ENCODE measurements at places on chromosomes 11 and 22.

GRCh38 chr11:67240576-67241389, 25.5 kb upstream of the GRK2 start:
- DNase-seq: peak; percentile 81
- H3K4me1 ChIP-seq: peaks cover 42% of the 10 kb centered on the region
- peak overlapping the region; percentile 77 for H3K27ac ChIP-seq
- H3K4me3 ChIP-seq: peak overlapping the region; percentile 61
- H3K36me3 ChIP-seq: peaks cover 29% of the 10 kb centered on the region

- no peaks in the 10 kb centered on the region for H3K27me3 ChIP-seq
- H3K4me1 ChIP-seq: no peaks in the 10 kb centered on the region
- H3K36me3 ChIP-seq: no peaks in the 10 kb centered on the region
- H3K4me3 ChIP-seq: no peak overlapping the region
These were observed 764.7 kb downstream of the BRD1 start for GRCh38 chr22:49062802-49063544.

DNA sequence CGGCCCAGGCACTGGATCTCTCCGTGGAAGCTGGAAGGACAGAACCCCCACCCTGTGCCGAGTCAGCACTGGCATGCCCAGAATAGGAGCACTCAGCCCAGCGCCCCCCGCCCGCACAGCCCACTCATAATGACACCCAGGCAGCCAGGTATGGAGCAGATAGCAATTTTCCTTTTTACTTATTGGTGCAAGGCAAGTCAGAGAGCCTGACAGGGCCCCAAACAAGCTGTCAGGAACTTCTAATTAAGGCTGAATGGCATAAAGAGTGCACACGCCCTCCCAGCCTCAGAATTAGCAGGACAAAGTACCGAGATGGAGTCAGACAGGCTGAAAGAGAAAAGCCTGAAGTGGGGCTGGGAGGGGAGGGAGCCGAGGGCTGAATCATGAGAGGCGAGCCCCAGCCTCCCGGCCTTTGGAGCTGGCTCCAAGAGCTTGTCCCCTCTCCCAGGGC, 76.9 kb downstream of the DSCAML1 start:
- no peak overlapping the region for H3K4me3 ChIP-seq
- DNase-seq: no peak
- no peaks in the 10 kb centered on the region for H3K4me1 ChIP-seq

DNA sequence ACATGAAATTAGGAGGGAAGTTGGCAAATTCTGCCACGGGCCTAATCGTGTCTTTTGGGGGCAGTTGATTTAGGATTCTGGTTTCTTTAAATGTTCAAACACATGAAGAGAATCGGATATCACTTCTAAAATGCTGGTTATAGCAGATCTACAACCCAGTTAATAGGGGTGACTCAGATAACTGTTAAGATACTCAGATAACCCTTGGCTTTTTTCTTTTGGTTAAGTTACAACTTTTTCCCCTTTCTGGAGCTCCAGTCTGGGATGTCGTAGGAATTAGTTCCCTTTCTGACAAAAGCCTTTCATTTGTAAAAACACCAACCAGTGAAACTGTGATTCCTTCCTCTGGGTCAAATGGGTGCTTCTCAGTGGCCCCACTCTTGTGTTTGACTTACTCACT, 976 bp downstream of the DEPDC7 start:
- H3K36me3 ChIP-seq: no peaks in the 10 kb centered on the region
- H3K27me3 ChIP-seq: peaks cover 5% of the 10 kb centered on the region
- no peak overlapping the region for H3K4me3 ChIP-seq
- no peaks in the 10 kb centered on the region for H3K4me1 ChIP-seq
- no peak overlapping the region for H3K27ac ChIP-seq
- no peak for DNase-seq

DNA sequence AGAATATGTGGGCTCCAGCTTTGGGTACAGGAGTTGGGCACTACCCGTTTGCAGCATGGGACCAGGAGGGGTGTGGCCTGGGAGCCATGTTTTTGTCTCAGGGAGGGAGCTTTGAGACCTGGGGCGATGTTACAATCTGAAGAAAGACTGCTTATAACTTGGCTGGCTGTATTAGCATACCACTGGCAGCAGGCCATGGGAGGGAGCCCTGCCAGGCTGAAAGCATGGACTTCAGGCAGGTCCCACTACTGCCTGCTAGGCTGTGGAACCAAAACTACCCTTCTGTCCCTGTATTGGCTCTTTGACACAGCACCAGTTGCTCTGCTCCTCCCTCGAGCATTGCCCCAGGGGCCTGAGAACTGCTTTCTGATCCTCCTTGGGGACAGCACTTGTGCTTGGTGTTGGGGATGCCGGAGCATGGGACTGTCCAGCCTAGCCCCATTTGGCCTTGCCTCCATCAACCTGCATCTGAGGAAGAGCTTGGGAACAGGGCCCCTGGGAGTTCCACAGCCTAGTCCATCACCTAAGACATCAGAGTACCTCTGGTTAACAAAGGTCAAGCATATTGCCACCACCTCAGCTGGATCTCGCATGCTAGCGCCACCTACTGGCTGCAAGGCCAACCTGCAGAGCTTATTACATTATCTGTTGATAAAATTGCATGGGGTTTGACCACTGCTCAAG, 217.4 kb downstream of the SBF2 start:
- no peak overlapping the region for H3K4me3 ChIP-seq
- H3K27me3 ChIP-seq: no peaks in the 10 kb centered on the region

GRCh38 chr22:40273319-40273718, 73.0 kb upstream of the ADSL start:
- H3K36me3 ChIP-seq: peaks cover 33% of the 10 kb centered on the region
- peaks cover 19% of the 10 kb centered on the region for H3K4me1 ChIP-seq
- H3K27ac ChIP-seq: no peak overlapping the region
- no peaks in the 10 kb centered on the region for H3K27me3 ChIP-seq

DNA sequence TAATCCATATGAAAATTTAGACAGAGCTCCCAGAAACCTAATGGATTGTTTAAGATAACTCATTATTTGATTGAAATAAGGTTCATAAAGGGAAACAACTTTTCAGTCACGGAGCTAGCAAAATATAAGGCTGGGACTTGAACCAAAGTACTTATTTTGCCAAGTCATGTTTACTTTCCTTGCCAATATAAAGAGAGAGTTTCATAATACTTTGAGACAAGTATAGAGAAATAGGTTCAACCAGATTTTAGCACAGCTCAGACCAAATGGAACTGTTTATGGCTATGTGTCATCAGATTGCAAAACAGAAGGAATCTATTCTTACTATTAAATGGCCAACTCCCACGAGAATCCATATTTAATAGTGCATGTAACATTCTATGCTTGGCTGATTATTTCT, 1517.5 kb upstream of the TENM4 start:
- no peak overlapping the region for H3K4me3 ChIP-seq
- no peaks in the 10 kb centered on the region for H3K36me3 ChIP-seq
- DNase-seq: no peak
- H3K27ac ChIP-seq: no peak overlapping the region
- H3K4me1 ChIP-seq: peaks cover 7% of the 10 kb centered on the region

DNA sequence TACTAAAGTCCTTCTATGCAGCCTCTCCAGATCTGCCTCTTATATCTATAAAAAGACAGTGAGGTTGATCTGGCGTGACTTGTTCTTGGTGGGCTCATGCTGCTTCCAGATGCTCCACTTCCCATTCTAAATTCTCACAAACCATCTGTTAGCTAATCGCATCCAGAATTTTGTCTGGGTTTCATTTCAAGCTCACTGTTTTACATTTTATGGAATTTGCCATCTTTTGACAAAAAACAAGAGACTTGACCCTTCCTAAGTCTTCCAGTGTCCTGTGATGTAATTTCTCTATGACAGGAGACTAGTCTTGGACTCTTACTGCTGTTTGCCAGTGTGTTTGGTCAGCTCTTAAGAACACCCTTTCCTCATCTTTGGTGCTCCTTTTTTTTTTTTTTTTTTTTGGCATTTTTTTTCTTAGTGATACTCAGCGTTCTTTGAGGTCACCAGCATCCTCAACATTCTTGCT, 23.0 kb downstream of the CRKL start:
- H3K4me1 ChIP-seq: peaks cover 73% of the 10 kb centered on the region
- H3K36me3 ChIP-seq: peaks cover 16% of the 10 kb centered on the region
- H3K27me3 ChIP-seq: no peaks in the 10 kb centered on the region
- no peak overlapping the region for H3K4me3 ChIP-seq
- no peak overlapping the region for H3K27ac ChIP-seq

GRCh38 chr22:28947125-28947524, 63.8 kb downstream of the ZNRF3 start:
- no peaks in the 10 kb centered on the region for H3K36me3 ChIP-seq
- H3K27me3 ChIP-seq: no peaks in the 10 kb centered on the region
- H3K27ac ChIP-seq: no peak overlapping the region
- H3K4me3 ChIP-seq: no peak overlapping the region
- DNase-seq: no peak

- peak overlapping the region; percentile 100 for H3K27ac ChIP-seq
- no peaks in the 10 kb centered on the region for H3K36me3 ChIP-seq
- DNase-seq: no peak
- no peaks in the 10 kb centered on the region for H3K27me3 ChIP-seq
These were observed 1.0 kb upstream of the PRDM10 start for GRCh38 chr11:130003717-130004001.

DNA sequence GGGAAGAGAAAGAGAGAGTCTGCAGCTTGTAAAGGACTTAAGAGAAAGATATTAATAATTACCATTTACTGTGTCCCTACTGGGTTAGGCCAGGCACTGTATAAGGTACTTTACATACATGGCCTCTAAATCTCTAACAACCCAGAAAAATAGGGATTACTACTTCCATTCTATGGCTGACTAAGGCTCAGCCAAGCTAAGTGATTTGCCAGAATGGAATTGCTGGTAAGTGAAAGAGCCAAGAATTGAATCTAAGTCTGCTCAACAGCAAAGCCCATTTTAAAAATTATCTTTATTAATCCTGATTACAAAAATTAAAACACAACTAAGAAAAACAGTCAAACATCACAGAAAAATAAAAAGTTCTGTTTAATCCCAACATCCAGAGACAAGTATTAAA, 21.4 kb downstream of the XRRA1 start:
- no peaks in the 10 kb centered on the region for H3K4me1 ChIP-seq
- no peaks in the 10 kb centered on the region for H3K27me3 ChIP-seq
- DNase-seq: no peak

DNA sequence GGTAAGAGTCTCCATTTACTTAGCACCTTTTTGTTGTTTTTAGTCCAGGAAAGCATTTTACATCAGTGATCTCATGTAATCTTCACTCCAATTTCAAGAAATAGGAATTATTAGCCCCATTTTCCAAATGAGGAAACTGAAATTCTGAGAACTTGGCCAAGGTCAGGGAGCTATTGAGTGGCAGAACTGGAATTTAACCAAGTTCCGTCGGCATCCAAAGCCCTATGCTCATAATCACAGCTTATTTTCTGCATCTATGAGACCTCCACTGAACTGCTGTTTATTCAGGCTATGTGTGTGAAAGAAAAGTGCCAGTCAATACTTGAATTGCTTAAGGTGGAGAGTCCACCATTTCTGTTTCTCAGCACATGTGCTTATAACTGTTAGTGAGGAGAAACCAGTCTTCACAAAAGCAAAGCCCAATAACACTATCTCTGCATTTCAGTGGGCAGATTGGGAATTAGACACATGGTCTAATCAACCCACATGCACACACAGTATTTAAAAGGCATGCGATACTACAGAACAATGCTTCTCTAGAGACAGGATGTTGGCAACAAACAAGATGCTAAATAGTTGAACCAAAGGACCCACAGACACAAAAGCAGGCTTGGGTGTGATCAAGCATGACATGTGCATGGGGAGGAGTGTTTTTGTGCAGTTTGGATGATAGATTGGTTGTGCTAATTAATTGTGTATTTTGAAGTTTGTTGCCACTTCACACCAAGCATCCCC, 780.6 kb downstream of the OPCML start:
- H3K27me3 ChIP-seq: no peaks in the 10 kb centered on the region
- H3K27ac ChIP-seq: no peak overlapping the region
- H3K36me3 ChIP-seq: no peaks in the 10 kb centered on the region

GRCh38 chr11:130418756-130419155, 9.7 kb downstream of the ADAMTS8 start:
- DNase-seq: no peak
- H3K27me3 ChIP-seq: no peaks in the 10 kb centered on the region
- H3K4me3 ChIP-seq: no peak overlapping the region
- H3K27ac ChIP-seq: no peak overlapping the region
- no peaks in the 10 kb centered on the region for H3K36me3 ChIP-seq

DNA sequence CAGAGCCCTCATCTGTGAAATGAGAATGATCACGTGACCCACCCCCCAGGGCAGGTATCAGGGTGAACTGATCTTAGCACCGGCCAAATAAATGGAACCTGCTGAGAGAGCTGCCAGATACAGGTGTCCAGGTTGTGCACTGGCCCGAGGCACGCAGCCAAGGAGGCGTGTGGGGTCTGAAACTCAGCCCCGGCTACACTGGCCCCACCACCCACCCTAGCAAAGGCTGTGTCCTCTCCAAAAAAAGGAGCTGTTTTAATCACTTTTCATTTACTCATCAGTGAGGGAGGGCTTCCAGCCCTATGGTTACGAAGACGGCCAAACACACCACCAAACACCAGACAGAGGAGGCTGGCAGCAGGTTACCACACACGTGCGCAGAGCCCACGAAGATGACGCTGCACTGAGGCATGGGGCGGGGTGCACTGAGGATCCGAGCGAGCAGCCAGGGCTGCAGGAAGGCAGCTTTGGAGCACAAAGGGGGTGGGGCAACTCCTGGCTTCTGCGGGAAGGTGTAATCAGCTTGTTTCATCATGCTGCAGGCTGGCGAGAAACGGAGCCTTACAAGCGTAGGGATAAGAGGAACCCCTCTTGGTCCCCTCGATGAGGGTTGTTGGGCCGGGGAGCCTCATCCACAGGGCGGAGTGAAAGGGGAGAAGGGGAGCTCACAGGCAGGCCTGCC, 19.5 kb upstream of the SLC22A12 start:
- H3K27ac ChIP-seq: no peak overlapping the region
- no peaks in the 10 kb centered on the region for H3K36me3 ChIP-seq
- H3K4me3 ChIP-seq: no peak overlapping the region

DNA sequence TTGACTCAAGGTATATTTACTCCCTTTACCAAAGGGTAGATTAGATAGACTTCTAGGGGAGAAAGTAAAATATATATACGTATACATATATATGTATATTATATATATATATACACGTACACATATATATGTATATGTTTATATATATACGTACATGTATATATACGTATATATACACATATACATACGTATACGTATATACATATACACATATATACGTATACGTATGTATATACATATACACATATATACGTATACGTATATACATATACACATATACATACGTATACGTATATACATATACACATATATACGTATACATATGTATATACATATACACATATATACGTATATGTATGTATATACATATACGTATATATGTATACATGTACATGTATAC, 430.5 kb upstream of the ANO3 start:
- no peak overlapping the region for H3K27ac ChIP-seq
- H3K27me3 ChIP-seq: no peaks in the 10 kb centered on the region
- no peak for DNase-seq
- H3K4me3 ChIP-seq: no peak overlapping the region
- H3K36me3 ChIP-seq: no peaks in the 10 kb centered on the region
- H3K4me1 ChIP-seq: no peaks in the 10 kb centered on the region
